ENCODE measurements at places on chromosomes 12 and 14. TPM values are rescaled to one million over a fixed set of nuclear protein-coding genes. Genes with fewer than 3 reads are reported as not detected.

The KCNH3 gene
- total RNA-seq = 3.7 TPM

The JPH4 gene
- 32.2 TPM for total RNA-seq

The CFAP73 gene
- not detected for total RNA-seq

The CBLN3 gene
- not detected for total RNA-seq

The C3AR1 gene
- 1.6 TPM for total RNA-seq

The AGAP2 gene
- 25.7 TPM for total RNA-seq

The PPP4R3A gene
- total RNA-seq = 119 TPM

The BBOF1 gene
- total RNA-seq = 9.0 TPM

The RFLNA gene
- 7.7 TPM for total RNA-seq

The SLCO1B3 gene
- total RNA-seq = not detected

The TAS2R13 gene
- total RNA-seq = 2.4 TPM

The CSRP2 gene
- 298 TPM for total RNA-seq

The KCNC2 gene
- 22.4 TPM for total RNA-seq

The LRTM2 gene
- total RNA-seq = 1.6 TPM

Measured in frontal cortex (tissue), 4 donors.